ENCODE measurements at places on chromosomes 6 and 20. TPM values are rescaled to one million over a fixed set of nuclear protein-coding genes. Genes with fewer than 3 reads are reported as not detected.

DNA sequence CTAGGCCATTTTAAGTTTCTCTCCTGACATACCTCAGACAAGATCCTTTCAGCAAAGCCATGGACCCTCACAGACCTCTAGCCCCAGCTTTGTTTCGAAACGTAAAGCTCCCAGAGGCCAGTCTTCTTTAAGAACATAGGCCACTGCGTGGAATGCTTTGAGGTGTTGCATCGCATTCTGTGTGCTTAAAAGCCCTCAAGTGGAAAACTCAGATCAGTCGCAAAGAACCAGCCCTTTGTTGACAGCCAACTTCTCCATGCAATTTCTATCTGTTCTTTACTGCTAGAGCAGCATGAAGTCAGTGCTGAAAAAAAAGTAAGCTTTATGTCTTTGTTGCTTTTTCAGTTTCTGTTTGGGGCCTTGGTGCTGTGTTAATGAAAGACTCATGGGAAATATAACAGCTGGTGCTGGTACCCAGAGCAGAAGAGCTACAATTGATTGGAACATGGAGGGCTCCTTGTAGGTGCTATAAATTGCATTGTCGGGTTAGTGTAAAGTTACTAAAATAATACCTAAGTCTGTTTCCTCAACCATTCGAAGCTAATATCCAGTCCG lies 142.6 kb downstream of the MAP3K7 start:
- DNase-seq, result no peak

- DNase-seq, result no peak
These were observed 82.8 kb downstream of the MBOAT1 start for GRCh38 chr6:20129290-20130088.

- no peak for DNase-seq
These were observed 5.2 kb downstream of the AP5S1 start for GRCh38 chr20:3825526-3825925.

- DNase-seq, result peak; percentile 4
These were observed 16.4 kb upstream of the POLR1H start for GRCh38 chr6:30044630-30045029.

DNA sequence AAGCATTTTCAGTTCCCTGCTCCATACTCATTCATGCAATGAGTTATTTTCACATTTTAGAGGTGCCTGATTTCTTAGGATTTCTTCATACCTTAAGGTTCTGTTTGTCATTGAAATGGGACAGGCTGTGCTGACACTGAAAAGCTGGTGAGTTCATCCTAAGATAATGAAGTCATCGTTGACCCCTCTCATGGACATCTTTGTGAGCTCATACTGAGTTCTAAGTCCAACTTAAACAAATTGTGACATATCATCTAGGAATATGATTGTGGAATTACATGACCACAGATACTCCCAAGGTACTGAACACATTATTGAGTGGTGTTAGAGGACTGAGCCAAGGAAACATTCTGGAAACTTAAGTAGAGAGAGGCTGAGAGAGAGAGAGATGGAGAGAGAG lies 224.8 kb upstream of the JAG1 start:
- DNase-seq, result no peak

DNA sequence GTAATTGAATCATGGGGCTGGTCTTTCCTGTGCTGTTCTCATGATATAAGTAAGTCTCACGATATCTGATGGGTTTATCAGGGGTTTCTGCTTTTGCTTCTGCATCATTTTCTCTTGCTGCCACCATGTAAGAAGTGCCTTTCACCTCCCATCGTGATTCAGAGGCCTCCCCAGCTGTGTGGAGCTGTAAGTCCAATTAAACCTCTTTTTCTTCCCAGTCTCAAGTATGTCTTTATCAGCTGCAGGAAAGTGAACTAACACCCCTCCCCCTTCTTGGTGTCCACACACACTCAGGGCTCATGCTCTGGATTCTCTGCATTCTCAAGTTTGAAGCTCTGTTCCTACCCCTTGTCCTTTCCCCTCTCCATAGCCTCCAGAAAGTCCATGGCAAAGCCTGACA lies 107.1 kb downstream of the THBS2 start:
- DNase-seq, result no peak

- DNase-seq, result no peak
These were observed 180.6 kb upstream of the HTR1E start for GRCh38 chr6:86756640-86757229.

- peak; percentile 34 for DNase-seq
These were observed 78.4 kb downstream of the HDGFL1 start for GRCh38 chr6:22647719-22648118.

DNA sequence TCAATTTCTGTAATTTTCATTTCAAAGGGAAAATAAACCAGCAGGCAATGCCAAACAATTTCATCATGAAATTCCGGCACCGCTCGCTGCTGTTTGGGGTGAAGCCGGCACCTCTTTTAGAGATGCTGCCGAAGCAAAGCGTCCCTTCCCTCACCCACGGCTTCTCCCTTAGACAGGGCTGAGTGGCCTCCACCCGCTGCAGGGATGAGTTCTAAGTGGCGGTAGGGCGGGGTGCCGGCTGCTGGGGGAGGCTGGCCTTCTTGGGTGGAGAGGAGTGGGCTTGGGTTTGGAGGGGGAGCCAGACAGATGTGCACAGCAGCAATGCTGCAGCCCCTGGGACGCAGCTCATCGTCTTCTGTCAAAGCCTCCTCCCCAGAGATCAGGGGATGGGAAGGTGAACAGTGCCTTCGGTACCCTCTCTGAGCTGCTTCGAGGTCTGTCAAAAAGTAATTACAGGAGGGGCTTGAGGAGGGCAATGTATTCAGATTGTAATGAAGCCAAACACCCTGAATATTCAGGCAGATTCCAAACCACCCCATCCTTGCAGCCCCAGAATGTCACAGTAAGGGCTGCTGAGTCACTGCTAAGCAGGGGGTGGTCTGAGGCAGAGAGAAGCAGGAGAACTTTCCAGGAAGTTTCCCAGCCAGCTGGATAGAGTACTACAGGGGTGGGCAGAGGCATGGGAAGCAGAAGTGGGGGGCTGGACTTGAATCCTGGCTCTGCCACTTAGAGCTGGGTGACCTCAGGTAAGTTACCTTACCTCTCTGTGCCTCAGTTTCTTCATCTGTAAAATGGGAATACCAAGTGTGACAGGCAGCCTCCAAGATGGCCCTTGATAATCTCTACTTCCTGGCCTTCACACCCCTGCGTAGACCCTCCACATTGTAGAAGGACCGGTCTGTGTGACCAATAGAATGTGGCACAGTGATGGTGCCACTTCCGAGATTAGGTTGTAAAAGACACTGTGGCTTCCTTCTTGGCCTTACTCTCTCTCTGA lies 96.6 kb downstream of the SULF2 start:
- DNase-seq, result no peak

GRCh38 chr6:154404791-154405400 lies 48.3 kb upstream of the IPCEF1 start:
- DNase-seq, result no peak

- no peak for DNase-seq
These were observed 28.0 kb downstream of the STX11 start for GRCh38 chr6:144178323-144178722.

DNA sequence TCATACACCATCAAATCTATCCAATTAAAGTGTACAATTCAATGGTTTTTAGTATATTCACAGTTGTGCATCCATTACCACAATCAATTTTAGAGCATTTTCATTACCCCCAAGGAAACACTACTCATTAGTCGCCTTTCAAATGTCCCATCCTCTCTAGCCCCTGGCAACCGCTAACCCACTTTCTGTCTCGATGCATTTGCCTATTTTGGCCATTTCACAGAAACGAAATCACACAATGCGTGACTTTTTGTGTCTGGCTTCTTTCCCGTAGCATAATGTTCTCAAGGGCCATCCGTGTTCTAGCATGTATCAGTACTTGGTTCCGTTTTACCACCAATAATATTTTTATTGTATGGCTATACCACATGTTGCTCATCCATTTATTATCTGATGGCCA lies 51.7 kb downstream of the PPP1R3G start:
- no peak for DNase-seq

GRCh38 chr6:166308033-166308768 lies at the start of gene PRR18:
TSS of gene PRR18 (minus strand) at chr6:166308392. CDS start at chr6:166308142, 250 bp downstream.
- DNase-seq, result no peak

DNA sequence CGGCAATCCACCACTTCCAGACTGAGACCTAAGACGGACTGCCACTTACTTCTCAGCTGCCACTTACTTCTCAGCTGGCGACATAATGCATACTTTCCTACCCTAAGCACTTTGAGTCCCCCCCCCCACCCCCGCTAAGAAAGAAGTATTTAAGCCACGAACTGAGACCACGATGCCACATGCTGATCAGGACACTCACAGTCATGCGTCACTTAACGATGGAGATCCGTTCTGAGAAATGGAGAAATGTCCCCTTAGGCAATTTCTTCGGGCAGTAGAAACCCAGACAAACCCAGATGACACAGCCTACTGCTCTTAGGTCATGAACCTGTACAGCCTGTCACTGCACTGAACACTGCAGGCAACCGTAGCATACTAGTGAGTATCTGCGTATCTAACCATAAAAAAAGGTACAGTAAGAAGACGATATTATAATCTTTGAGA lies 690 bp downstream of the IFNGR1 start:
- peak; percentile 49 for DNase-seq

DNA sequence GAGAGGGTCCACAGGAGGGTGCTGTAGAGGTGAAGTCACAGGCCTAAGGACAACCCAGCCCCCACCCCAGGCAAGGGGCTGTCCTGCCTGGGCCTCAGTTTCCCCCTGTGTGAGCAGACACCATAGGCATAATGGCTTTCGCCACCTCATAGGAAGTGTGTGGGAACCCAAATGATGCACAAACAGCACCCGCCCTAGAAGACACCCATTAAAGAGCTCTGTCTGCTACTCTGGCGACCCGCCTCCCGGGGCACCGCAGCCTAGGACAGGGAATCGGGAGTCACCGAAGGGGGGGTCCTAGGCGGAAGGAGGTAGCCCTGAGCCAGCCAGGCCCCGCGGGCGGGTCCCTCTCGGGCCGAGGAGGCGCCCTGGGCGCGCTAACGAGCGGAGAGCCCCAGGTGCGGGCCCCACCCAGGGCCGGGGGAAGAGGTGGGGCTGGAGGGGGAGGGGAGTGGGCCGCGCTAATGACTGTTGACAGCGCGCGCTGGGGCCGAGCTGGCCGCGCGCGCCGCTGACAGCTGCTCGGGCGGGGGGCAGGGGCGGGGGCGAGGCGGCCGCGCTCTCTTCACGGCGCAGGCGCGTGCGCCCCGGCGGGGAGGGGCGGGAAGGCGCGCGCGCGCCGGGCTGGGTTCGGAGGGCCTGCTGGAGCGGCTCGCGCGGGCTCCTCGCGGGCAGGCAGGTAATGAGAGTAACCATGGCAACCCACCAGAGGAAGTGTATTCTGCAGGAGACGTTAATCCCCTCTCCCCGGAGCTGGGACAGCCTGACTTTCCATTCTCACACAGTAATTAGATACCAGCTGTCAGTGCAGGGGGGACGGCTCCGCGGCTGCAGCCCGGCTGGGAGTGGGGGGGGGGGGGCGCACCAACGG lies 48.9 kb downstream of the NOL4L start:
- DNase-seq, result peak; percentile 42

GRCh38 chr6:2784061-2784460 lies 18.9 kb downstream of the WRNIP1 start:
- no peak for DNase-seq

DNA sequence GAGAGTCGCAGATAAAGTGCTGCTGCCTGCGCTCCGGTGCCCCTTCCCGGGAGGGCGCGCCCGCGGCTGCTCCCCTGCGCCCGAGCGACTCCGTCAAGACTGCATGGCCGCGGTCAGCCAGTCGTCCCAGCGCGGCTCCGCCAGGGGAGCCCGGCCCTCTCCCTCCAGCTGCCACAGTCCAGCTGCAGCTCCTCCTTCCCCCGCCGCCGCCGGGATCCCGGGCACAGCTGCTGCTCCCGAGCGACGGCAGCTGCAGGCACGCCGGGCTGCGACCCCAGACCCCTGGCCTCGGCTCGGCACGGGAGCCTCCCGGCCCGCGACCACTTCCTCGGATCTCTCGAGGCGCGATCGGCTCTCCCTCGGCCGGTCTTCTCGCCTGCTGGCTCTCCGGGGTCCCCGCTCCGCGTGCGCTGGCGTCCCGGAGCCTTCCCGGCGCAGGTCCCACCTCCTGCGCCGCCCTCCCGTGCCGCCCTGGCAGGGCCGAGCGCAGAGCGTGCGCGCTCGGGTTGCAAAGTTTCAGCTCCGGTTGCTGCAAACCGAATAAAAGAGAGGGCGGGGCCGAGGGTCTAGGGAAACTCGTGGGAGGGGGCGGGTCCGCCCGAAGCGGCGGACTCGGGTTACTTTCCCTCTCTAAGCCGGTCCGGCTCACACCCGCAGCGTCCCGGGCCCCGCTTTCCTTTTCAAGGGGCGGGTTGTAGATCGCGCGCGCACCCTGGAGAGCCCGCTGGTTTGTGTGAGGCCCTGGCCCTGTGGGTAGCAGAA lies at the start of gene CNKSR3:
Gene CNKSR3, minus strand, starts transcription at position 542 of the 762 bp plus-strand sequence. CDS start 571 bp downstream, outside the sequence.
- peak; percentile 95 for DNase-seq

DNA sequence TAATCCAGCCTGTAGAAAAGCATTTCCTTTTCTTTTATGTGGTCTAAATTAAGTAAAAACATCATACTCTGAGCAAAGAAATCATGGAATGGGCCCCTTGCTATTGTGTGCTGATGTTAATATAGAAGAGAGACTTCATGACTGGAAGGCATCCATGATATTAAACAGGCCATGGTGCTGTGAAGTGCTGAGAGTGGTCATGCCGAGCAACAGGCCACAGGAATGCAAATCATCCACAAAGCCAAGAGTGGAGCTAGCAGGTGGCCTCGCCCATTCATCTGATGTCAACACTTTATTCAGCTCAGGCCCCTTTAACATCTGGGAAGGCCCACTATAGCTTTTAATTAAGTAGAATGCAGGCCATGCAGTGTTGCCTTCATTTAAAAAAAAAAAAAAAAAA lies 115.2 kb upstream of the HMGCLL1 start:
- DNase-seq, result no peak

GRCh38 chr20:60297649-60298048 lies 339.4 kb downstream of the CDH26 start:
- no peak for DNase-seq

DNA sequence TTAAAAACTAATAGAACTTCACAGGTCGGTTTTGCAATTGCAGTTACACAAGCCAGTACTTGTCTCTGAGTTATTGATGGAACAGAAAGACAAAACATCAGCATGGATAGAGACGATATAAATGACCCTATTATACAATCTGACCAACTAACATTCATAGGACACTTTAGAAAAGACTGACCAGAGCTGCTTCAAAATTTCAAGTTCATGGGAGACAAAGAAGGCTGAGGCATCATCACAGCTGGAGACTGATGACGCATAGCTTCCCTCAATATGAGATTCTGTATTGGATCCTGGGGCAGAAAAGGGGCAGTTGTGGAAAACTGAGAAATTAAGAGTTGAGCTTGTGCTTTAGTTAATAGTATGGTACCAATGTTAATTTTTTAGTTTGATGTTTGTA lies 174.0 kb downstream of the THBS2 start:
- DNase-seq, result no peak

- DNase-seq, result no peak
These were observed 142.8 kb downstream of the DLL1 start for GRCh38 chr6:170147832-170148708.

- no peak for DNase-seq
These were observed 63.1 kb downstream of the SLX4IP start for GRCh38 chr20:10498200-10498599.

SYCP2L gene
- 0.17 TPM for total RNA-seq

BICRAL gene
- total RNA-seq, result 6.8 TPM

HRH3 gene
- not detected for total RNA-seq

F13A1 gene
- total RNA-seq, result not detected

KCNQ5 gene
- total RNA-seq, result not detected

LY6G6D gene
- total RNA-seq, result not detected

FAM110A gene
- total RNA-seq, result 2.7 TPM
